Sigmoid colon (tissue), 7 donors: ENCODE measurements at places on chromosomes 16 and 17. TPM values are rescaled to one million over a fixed set of nuclear protein-coding genes. Genes with fewer than 3 reads are reported as not detected.

The KRT39 gene
- not detected for total RNA-seq

- no peaks in the 10 kb centered on the region for H3K36me3 ChIP-seq
- H3K4me3 ChIP-seq = peak overlapping the region; percentile 68
- H3K27ac ChIP-seq = peak overlapping the region; percentile 97
- peaks cover 43% of the 10 kb centered on the region for H3K4me1 ChIP-seq
- H3K27me3 ChIP-seq = no peaks in the 10 kb centered on the region
Measured at GRCh38 chr17:36544044-36544306, 744 bp upstream of the GGNBP2 start.

The TBC1D3L gene
- total RNA-seq = 10.6 TPM

GRCh38 chr17:34398990-34399389 is 36.0 kb upstream of the CCL1 start:
- H3K36me3 ChIP-seq = no peaks in the 10 kb centered on the region
- DNase-seq = no peak
- no peaks in the 10 kb centered on the region for H3K4me1 ChIP-seq
- no peak overlapping the region for H3K27ac ChIP-seq
